ENCODE measurements at places on chromosomes 4 and X.

- no peak for DNase-seq
Measured at GRCh38 chr4:105093975-105094374, 52.7 kb upstream of the TET2 start.

- no peak for DNase-seq
Measured at GRCh38 chr4:53537606-53538005, 53.7 kb downstream of the LNX1 start.

DNA sequence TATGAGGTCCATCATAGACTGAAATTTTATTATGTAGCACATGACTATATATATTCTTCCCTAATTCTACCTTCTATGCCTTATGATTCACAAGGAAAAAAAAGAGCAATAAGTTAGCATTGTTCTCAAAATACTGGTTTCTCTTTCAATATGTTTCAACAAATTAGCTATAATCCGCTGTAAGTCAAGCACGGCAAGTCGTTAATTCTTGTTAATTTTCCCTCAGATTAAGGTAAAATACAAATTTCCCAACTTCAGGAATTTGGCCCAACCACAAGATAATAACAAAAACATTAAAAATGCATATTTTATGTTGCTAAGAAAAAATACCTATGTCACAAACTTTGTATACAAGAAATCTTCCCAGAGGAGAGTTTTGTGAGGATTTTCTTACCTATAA is 296.5 kb upstream of the GALNTL6 start:
- DNase-seq, result no peak

DNA sequence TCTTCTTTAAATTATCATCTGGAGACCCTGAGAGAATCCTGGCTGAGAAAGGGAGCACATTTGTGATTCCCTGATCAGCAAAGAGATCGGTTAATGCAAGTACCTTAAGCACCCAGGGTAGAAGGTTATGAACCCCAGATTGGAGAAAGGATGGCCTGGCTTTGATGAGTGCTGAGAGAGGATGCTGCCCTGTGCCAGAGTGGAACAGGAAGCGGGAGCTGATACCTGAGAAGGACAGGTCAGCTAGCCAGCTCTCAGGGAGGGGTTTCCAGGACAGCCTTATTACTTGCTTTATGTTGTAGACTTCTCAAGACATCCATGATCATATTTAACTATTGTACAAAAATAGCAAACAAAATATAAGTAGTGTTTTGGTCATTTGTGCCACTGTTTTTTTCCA is 141.9 kb downstream of the GATB start:
- DNase-seq, result no peak

- DNase-seq, result no peak
Measured at GRCh38 chr4:127624173-127624572, 8.6 kb upstream of the INTU start.

GRCh38 chr4:42767669-42768068 is 110.8 kb upstream of the ATP8A1 start:
- no peak for DNase-seq

GRCh38 chr4:113783701-113784100 is 22.2 kb upstream of the CAMK2D start:
- no peak for DNase-seq

DNA sequence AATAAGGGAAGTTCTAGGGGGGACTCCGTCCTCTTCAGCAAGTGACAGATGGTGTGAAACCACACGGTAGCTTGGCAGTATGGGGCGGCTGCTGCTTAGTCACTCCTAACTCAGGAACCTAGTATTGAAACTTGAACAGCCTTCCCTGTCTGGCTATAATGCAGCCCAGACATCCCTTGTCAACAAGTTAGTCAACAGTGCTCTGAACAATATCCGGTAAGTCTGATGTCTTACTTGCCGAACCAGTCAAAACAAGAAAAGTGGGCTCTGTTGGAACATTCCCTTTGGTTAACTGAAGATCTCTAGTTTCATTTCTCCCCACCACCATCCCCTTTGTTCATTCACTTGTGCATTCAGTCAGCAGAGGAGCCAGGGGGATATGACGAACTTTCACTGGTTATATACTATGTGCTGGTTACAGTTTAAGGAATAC is 18.7 kb upstream of the CXCL13 start:
- DNase-seq, result peak; percentile 32

GRCh38 chrX:48910926-48911411 is 477 bp downstream of the SLC35A2 start:
- DNase-seq, result no peak

DNA sequence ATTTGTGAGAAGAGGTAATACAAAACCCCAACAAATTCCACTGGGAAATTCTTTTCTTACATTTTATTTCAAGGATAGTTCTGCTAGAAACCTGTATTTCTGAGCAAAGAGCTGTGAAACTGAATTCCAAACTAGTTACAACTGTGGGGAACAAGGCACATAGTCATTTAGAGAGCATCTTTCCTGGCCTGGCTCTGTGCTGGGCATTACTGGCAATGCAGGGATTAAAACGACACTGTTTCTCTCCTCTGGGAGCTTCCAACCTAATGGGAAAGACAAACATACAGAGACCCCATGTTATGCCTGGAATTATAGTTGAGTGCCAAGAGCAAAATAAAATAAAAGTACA is 36.5 kb downstream of the SUPT20HL1 start:
- no peak for DNase-seq

DNA sequence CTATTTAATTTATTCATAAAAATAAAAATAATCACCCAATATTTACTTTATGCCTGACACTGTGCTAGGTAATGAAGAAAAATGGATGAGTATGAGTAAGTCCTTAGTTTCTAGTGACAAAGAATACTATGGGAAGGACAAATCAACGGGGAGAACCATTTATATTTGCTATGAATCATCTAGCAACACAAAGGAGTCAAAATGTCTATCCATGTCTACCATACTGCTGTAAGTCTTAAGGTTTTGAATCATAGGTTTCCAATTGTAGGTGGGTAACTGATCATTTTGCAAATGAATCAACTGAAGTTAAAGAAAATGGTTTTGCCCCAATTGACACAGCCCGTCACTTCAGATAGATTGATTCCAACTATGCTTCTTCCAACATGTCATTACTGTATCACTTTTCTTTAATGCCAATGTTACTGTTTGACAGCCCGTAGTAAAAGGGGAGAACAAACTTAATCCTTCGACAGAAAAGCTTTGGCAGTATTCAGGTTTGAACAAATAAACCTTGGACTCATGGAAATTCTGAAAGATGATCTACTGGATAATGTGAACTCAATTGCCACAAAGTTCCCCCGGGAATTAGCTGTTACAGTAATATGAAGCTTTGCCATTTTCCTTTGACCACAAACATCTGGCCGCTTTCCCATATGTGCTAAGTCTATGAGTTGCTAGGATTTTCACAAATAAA is 3.2 kb downstream of the TDO2 start:
- DNase-seq, result no peak

DNA sequence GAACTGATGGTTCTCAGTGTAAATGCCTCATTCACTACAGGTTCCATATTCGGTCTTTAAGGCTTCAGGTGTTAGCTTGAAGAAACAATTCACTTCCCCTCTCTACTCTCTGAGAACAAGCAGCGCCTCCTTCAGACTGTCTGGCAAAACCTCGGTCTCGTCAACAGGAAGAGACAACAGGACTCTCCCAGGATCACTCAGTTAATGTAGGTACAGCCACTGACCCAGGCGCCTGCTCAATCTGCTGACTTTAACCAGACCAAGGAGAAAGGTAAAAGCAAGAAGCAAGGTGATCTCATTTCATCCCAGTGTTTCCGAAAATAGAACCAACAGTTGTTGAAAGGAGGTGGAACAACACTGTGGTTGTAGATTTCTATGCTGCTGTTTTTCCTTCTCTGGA is 102.2 kb downstream of the SLC2A9 start:
- no peak for DNase-seq

GRCh38 chrX:150698981-150699380 is 5.8 kb downstream of the MTMR1 start:
- DNase-seq, result no peak

- no peak for DNase-seq
Measured at GRCh38 chrX:17025621-17026302, 79.3 kb downstream of the REPS2 start.

DNA sequence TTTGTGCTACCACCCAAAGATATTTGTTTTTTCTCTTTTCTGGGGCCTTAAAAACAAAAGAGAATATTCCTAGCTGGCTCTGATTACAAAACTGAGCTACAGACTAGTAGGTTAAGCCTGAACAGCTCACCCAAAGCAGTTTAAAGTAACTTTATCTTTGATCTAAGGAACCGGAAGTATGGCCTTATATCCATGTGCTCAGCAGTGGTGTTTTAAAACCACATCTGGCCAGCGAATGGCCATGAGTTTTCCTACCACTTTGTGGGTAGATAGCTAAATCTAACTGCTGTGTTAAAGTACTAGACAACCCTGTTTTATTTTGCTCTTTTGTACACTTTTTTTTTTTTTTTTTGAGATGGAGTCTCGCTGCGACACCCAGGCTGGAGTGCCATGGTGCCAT is 24.6 kb downstream of the ADGRG4 start:
- DNase-seq, result peak; percentile 14

GRCh38 chrX:153970357-153971123 is 1.1 kb downstream of the HCFC1 start:
- DNase-seq, result peak; percentile 69

DNA sequence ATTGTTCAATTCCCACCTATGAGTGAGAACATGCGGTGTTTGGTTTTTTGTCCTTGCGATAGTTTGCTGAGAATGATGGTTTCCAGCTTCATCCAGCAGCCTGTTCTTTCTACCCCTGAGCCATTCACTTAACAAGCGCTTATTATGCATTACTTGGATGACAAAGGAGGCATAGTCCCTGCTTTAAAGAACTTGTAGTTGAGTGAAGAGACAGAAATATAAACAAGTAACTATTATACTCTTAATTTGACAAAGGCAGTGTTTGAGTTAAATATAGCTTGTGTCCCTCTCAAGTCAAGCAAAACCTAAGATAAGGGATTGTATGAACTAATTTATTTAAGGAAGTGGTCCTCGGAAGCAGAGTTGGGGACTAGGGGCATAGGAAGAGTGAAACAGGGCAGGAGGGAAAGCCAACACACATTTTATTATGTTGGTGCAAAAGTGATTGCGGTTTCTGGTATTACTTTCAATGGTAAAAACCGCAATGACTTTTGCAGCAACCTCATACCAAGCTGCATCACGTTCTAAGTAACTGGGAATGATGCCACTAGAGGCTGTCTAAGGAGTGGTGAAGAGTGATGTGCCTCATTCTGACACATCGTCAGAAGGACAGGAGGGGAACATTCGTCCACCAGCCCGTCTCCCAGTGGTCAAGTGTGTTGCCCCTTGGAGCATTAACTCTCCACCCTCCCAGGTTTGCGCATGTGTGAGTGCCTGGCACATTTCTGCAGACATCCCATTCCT is 41.8 kb downstream of the QDPR start:
- DNase-seq, result no peak

DNA sequence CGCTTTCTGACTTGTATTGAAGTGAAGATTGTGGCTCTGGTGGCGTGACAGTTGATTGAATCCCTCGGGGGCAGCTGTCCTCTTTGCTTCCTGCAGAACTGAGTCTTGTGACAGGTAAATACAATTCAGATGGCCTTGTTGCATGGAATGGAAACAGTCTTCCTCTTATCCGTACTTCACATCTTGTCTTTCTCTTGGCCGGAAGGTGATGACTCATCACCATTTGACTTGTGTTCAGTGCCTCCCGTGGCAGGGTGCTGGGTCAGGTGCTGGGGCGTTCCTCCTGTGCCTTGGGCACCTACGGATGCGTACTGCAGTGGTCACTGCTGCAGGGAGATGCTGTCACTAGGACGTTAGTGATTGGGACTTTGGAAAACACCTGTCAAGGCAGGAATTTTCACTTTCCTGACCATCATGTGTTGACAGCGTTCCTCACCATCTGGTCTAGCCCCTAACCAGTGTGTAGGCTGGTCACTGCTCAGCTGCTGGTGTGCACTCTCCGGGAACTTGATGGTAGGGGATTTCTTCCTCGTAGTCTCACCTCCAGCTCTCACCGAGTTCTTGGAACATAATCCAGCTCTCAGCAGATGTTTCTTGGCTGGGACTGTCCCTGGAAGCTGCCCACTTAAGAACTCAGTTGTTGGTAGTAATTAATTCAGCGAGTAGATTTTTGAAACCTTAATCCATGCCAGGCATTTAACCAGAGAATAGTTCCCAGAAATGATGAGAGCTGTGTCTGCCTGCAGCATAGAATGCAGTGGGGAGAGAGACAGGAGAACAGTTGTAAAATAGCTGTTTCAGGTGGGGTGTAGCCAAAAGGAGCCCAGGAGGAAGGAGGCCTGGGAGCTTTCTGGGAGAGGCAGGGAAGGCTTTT is 7.2 kb downstream of the TBC1D14 start:
- peak; percentile 91 for DNase-seq

DNA sequence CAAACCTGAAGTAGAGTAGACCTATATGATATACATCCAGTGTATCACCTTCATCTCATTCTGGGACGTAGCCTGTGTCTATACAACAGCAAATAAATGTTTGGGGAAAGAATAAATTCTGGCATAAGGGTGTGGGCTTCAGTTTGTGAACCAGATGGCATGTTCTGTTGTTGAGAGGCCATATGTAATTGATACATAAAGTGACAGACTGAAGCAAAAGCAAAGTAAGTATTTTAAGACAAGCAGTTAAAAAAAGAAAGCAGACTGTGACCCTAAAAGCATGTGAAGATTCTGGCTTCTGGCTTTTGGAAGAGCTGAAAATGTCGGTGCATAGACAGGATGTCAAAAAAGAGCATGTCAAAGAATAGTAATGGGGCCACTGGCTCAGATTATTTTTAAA is 22.9 kb downstream of the MID2 start:
- DNase-seq, result no peak

DNA sequence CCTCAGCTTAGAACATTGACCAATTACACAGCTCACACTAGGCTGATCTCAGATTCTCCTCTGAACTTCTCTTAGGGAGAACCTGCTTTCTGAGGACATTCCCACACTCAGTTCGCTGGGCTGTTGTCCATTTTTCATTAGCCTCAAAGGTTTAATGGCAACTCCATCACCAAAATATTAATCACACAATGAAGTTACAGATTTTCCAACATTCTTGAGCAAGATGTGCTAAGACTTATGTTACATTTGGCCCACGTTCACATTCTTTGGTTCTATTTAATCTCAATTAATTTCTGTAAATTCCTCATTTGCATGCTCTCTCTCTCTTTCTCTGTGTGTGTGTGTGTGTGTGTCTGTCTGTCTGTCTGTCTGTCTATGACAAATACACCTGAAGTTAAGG is 82.3 kb upstream of the EDNRA start:
- no peak for DNase-seq

DNA sequence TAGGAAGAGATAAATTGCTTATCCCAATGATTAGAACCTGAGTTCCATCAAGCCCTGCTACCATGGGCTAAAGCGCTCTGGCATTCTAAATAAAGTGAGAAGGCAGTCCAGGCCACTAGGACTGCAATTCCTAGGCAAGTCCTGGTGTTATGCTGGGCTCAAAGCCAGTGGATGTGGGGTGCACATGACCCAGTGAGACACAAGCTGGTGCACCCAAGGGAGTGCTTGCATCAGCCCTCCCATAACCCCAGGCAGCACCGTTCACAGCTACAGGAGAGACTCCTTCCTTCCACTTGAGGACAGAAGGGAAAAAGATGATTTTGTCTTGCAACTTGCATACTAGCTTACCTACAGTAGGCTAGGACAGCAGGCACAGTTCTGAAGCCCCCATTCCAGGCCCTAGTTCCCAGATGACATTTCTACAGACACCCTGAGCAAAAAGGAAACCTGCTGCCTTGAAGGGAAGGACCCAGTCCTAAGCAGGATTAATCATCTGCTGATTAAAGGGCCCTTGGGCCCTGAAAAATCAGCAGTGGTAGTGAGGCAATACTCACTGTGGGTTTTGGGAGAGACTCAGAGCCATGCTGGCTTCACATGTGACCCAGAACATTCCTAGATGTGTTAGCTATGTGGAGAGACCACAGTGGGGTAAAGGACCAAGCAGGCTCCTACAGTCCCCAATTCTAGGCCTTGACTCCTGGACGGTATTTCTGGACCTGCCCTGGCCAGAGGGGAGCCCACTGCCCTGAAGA is 77.8 kb downstream of the KLHL13 start:
- no peak for DNase-seq
